ENCODE measurements at places on chromosomes 6 and 20.

GRCh38 chr20:59940956-59941294 is 736 bp downstream of the FAM217B start:
- no peak for DNase-seq

DNA sequence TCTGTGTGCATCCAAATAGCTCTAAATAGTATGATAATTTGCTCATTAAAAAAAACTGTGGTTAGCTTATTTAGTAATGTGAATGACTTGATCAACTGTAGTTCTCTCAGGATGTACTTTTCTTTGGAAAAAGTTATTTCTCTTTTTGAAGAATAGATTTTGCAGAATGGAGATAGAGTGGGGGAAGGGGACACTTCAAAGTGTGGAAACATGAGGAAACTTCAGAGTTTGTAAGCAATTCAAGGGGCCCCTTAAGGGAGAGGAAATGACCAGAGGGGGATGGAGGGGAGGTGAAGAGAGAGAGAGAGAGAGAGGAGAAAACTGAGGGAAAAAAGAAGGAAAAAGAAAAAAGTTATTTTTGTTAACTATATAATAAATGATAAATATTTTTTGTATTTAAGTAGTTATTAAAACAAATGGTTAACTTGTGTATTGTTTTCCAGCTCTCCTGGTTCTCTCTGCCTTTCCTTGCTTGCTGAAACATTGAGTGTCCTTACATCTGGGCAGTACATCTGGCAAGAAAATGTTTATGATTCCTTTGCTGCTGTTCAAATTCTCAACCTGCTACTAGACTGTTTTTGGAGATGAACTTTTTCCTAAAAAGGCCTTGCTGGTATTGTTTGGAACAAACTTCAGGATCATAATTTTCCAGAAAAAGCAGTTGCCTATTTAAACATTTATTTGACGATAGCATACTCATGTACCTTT is 497.5 kb upstream of the CITED2 start:
- DNase-seq, result no peak

DNA sequence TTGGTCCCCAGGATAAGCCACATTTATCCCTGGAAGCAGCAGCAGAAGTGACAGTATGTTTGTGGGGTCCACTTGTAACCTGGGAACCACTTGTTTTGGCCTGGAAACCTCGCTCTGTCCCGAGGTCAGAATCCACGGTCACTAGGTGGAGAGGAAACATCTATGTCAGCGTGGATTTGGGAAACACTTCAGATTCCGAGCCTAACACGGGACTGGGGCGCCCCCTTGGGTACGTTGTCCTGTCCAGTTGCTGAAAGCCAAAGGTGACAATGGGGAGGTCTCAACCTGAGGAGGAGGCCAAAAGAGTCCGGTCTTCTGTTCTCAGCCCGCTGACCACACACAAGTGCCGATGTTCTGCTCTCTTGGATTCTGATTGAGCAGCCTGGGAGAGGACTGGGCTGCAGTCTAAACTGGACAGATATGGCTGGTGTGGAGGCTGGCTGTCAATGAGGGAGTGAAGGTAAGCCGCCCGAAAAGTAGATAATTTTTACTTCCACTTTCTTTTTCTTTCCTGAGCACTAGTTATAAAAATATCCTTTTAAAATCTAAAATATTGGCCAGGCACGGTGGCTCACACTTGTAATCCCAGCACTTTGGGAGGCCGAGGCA is 4.9 kb upstream of the ZFP57 start:
- no peak for DNase-seq

GRCh38 chr6:14335071-14335470 is 217.5 kb downstream of the CD83 start:
- no peak for DNase-seq

DNA sequence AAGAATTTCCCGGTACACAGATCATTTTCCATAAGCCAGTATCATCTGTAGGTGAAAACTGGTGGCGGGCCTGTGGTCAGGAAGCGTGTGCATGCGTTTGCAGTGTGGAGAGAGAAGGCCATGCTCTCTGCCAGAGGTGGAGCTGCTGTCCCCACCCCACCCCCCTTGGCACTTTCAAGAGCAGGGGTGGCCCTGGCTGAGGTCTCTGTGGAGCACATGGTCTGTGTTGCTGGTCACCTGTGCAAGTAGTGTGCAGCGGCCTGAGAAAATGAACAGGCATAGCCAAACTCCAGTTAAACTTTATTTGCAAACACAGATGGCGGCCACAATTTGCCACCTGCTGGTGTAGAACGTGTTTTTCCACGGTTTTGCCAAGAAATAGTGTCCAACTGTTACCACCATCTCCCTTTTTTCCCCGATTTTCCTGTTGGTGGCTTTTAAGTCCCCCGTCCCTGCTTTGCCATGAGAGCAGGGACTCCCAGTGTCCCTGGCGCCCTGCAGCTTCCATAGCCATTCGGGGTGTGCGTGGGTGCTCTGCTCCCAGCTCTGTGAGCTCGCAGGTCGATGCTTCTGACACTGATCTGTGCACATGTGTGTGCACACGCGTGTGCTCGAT is 2.5 kb downstream of the ADRM1 start:
- peak; percentile 42 for DNase-seq

DNA sequence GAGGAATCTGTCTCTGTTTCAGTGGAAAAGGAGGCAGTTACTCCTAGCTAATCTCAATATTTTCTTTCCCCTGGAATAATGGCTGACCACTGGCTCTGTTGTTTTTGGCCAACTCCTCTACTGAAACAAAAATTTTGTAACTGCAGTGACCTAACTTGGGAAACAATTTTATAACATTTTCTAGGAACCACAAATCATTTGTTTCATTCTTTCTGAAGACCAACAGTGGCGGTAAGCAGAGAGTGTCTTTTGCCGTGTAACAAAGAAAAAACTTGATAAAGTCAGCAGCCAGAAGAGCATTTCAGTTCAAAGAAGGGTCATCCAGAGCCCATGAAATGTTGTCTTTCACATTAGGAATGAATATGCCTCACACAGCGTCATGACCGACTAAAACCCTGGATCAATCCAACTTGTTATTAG is 11.8 kb upstream of the BFSP1 start:
- DNase-seq, result no peak

GRCh38 chr6:14458669-14459266 is 341.2 kb downstream of the CD83 start:
- no peak for DNase-seq

- DNase-seq, result no peak
Measured at GRCh38 chr6:154864066-154864430, 130.8 kb downstream of the SCAF8 start.

DNA sequence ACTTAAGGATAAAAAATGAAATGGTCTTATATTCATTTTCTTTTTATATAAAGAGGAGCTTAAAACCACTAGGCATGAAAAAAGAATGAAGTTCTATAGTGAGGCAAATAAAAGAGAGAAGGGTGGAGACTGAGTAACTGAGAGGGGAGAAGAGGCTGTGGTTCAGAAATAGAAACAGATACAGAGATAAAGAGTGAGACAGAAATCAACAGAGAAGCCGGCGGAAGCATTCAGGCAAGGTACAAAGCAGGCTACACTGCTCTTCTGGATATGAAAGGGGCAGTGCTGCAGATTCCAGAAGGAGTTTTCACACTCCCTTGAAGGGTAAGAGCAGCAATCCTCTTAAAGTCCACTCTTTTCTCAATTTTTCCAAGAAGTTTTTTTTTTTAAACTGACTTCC is 29.9 kb downstream of the NFATC2 start:
- no peak for DNase-seq

DNA sequence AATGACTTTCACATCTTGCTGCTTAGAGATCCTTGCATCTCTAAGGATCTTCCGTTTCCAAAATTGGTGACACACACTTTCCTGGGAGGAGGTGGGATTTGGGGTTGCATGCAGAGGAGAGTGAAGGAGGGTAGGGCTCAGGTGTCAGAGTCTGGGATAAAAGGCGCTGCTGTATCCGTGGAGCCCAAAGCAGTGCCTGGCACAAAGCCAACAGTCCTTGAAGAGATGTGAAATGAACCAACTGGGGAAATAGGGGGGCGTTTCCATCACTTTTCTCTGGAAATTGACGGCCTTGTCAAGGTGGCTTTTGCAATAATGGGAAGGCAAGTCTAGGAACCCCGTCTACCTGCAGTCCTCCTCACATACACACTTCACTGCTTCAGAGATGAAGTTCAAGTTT is 59.5 kb upstream of the NELFCD start:
- DNase-seq, result no peak

DNA sequence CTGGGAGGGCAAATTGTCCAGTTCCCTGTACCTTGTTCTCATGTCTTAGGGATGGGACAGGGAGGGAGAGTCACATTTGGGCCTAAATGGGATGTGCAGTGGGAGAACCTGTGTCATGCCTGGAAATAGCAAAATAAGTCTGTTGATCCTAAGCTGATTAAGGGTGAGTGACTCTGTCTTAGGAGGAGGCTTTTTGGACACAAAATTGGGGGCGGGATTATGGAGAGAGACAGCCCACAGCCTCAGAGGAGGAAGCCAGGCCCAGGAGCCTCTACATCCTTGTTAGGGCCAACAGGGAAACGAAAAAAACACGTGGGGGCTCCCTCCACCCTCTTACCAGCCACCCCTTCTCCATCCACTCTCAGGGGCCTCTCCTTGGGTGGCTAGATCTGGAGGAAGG is 2.2 kb downstream of the KCNB1 start:
- no peak for DNase-seq

DNA sequence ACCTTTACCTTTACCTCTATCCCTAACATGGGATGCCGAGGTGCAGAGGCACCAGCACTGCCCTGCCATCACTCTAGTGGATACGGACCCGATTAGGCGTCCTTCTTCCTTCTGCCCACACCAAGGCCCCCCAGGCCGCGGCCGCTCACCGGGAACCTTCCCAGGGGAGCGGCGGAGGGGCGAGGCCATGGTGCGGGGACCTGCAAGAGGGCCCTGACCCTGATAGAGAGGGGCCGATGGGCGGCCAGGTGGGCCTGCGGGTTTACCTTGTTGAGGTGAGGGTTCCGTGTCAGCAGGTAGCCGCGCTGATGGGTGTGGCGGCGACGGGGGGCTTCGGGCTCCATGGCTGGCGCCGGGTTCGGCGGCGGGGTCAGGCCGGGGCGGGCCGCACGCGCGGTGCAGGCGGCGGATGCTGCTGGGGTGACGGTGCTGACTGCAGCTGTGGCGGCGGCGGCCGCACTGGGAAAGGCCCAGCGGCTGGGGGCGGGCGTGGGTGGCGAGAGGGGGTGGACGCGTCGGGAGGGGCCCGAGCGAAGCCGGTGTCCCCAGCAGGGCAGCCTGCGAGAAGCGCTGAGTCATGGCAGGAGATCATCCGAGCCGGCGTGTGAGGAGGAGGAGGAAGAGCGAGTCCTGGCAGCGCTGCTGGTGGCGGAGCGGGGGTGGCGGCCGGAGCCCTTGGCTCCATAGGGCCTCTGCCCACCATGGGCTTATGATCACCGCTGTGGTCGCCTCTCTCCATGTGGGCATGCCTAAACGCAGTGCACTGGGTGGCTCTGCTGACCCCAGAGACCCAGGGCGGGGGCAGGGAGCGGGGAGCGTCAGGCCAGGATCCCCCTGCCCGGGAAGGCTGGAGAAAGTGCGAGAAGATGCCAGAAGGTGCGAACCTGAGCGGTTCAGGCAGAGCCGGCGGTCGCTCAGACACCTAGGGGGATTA is at the start of gene ME1:
Gene ME1 (minus strand): TSS at position 441 of the 934 bp plus-strand sequence. CDS start 97 bp downstream, at position 344.
- DNase-seq, result peak; percentile 36

GRCh38 chr6:161318456-161318855 is 44.6 kb upstream of the AGPAT4 start:
- DNase-seq, result no peak

DNA sequence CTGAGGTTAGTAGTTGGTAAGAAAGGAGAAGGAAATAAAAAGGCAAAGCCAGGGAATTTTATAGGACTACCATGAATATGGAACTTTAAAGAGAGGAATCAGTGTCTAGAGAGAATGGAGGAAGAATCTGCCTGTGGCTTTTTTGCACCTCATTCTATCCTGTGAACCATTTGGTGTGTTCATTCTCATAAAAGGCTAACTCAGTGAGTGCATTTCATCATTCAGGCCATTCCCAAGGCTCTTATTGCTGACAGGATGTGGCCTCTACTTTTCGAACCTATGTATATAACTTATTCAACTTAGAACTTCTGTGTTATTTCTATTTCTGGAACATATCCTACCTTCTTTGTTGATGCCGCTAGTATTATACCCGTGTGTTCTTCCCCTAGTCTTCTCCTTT is 27.1 kb downstream of the HSF2 start:
- no peak for DNase-seq

DNA sequence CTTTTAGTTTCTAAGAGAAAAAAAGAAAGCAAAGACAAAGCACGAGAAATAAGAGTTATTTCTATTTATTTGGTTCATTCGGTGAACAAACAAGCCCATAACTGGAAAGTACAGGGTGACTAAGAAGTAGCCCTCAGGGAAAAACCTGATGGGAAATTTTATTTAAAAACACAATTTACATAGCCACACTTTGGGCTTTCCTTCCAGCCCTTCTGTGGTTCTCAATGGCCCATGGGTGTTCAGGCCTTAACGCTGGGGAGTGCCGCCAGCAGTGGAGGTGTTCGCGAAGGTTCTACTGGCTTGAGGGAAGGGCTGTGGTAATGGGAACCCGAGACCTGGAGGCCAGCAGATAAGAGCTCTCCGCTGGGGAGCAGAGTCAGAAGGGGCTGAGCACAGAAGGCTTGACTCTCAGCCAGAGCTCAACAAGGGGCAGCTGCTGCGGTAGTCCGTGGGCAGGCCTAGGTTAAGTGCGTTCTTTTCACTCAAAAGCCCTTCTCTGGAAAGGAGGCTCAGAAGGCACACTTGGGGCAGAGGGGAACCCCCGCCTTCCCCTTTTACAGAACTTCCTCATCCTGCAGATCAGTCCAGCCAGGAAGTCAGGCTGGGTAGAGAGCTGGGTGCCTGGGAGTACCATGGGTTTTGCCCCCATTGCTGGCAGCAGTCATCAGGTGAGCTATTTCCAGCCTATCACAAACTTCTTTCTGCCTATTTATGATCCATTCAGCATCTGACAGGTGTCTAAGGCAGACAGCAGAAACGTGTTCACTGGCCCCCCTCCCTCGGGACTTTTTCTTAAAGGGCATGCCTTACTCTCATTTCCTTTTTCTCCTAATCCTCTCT is 8.8 kb upstream of the CD83 start:
- DNase-seq, result no peak

GRCh38 chr6:37218511-37218910 is 39.1 kb upstream of the TBC1D22B start:
- no peak for DNase-seq

DNA sequence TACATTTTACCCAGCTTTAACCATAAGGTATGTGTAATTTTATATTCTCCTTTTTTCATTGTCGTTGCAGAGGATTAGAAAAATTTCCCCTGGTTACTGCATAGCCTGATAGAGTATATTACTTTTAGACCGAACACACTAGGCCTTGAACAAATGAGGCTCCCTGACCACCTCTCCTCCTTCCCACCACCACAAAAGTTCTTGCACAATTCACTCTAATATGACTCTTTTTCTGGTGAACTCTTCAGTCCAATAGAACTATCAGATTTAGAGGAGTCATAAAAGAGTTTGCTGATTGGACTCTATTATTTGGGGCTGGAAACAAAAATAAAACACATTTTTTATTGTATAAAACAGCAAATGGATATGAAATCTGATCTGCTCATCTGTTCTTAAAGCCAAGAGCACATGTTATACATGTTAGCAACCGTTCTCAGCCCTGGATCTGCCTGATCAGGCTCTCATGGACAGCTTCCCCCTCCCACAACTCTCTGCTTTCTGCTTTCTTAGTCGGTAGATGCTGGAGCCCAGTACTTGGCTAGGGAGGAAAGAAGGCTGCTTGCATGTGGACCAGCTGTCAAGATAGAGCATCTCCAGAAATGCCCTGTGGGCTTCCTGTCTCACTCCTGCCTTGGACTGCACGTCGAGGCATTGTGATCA is 83.5 kb downstream of the CD164 start:
- DNase-seq, result no peak

- no peak for DNase-seq
Measured at GRCh38 chr6:4336778-4337442, 201.5 kb upstream of the ECI2 start.
